ENCODE measurements at places on chromosomes 11 and 22.

DNA sequence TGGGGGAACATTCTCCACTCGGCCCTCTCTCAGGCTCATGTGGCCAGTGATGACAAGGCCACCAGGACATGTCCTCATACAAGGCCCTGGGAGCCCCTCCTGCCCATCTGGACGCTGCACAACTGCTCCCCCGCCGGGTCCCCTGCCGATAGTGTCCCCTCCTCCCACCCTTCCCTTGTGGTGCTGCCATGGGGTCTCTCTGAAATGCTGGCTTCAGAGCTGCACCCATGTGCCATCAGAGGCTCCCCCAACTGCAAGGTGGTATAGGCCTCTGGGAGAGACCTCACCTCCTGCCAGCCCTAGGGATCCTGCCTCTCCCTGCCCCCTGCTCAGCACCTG, 113.0 kb downstream of the KCNQ1OT1 start:
- DNase-seq = no peak

DNA sequence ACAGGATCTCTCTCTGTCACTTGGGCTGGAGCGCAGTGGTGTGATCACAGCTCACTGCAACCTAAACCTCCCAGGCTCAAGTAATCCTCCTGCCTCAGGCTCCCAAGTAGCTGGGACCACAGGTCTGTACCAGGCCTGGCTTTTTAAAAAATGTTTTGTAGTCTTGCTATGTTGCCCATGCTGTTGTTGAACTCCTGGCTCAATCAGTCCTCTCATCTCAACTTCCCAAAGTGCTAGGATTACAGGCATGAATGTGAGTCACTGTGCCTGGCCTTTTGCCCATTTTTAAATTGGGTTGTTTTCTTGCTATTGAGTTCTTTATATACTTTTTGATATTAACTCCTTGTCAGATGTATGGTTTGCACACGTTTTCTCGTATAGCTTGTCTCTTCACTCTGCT, 33.0 kb upstream of the PITPNB start:
- no peak for DNase-seq

GRCh38 chr11:26976389-26976788, 17.5 kb upstream of the FIBIN start:
- DNase-seq = no peak

DNA sequence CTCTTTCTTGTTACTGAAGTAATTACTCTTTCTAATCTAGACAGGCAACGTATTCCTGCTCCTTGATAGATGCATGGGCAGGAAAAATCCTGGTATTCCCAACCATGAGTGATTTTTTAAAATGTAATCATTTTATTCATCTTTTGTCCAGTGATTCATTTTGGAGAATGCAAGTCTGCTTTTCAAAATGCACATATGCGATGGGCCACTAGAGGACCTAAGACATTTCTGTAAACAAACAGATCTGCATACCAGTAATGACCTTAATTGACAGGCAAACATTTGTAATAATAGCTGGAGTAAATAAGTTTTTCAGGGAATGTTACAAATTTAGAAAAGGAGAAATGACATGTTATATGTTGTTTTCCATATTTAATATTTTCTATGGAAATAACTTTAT, 1167.6 kb downstream of the JRKL start:
- no peak for DNase-seq

- no peak for DNase-seq
These were observed 22.4 kb downstream of the DGAT2 start for GRCh38 chr11:75790986-75791385.

DNA sequence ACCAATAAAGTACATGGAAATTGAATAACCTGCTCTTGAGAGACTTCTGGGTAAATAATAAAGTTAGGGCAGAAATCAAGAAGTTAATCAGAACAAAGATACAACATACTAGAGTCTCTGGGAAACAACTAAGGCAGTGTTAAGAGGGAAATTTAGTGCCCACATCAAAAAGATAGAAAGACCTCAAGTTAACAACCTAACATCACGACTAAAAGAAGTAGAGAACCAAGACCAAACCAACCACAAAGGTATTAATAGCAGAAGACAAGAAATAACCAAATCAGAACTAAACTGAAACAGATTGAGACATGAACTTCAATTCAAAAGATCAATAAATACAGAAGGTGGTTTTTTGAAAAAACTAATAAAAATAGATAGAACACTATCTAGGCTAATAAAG, 140.7 kb downstream of the JRKL start:
- no peak for DNase-seq

DNA sequence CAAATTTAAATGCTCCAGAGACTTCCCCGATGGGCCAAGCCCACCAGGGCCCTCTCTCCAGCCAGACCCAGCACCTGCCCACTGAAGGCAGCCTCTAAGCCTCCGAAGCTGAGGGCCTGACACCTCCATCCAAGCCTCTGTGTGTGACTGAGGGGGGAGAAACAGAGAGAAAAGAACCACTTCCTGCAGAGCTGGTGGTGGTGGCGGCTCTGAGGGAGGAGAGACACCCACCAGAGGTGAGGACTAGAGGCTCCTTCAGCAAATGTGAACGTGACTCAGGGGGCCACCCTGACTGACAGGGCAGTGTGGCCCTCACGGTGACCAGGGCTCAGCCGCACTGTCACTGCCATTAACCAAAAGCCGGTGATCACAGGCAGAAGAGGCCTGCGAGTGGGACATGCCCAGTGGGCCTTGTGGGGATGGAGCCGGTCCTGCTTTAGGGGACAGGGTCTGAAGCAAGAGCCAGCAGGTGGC, 31.0 kb upstream of the CD5 start:
- DNase-seq = no peak

- no peak for DNase-seq
These were observed 75.9 kb downstream of the CADM1 start for GRCh38 chr11:115428306-115428705.

DNA sequence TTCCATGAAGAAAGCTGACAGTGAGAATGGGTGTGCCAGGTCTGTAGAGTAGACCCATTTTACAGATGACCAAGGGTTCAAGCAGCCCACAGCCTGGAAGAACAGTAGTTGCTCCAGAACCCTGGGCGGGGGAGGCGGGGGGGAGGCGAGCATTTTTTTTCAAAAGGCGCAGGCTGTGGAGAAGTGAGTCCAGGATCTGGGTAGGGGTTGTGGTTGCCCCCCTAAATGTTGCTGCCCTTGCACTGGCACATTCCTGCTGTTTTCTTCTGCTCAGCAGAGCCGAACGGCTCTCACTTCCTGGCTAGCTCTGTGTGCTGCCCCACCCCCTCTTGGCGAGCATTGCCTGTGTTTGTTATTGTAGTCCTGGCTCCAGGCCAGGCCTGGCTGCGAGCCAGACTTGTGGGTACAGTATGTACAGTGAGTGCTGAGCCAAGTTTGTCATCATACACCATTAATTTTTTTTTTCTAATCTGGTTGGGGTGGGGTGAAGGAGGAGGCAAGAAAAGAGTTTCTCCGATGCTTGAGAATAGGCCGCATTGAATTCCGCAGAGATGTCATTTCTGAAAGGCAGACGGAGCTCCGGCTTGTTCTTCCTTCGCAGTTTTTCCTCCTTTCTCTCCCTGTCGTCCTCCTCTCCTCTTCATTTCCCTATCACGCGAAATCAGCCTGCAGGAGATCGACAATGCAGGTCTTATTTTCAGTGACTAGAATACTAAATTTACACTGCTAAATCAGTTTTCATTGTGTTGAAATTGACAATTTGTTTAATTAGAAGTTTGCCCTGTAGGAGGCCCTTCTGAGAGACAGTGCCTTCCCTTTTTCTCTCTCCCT, 100.5 kb downstream of the ZBTB16 start:
- DNase-seq = peak; percentile 48

GRCh38 chr22:39173050-39173706, 20.7 kb upstream of the CBX7 start:
- no peak for DNase-seq

- no peak for DNase-seq
These were observed 14.1 kb upstream of the SLC25A18 start for GRCh38 chr22:17549183-17549582.

DNA sequence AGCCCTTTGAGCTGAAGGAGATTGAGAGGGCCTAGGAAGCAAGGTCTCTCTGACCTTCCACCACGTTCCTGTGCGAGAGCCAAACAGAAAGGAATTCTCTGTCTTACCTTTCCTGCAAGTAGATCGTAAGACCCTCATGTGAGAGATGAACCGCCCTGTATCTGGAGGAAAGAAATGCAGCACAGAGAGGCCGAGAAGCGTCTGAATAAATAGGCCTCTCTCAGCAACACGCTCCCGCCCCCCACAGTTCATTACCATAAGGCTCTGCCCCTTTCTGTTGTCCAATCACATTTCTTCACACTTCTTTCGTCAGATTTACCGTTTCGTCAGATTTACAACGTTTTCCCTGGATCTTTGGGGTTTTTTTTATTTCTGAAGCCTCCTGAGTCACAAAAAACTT, 90.3 kb downstream of the BLID start:
- DNase-seq = no peak

- DNase-seq = no peak
These were observed 36.1 kb downstream of the CEP295 start for GRCh38 chr11:93697611-93698010.

Measured in caudate nucleus (tissue), 63 donors.